ENCODE measurements at places on chromosomes 7 and 10.

GRCh38 chr7:132891554-132891953 is 190.3 kb downstream of the CHCHD3 start:
- no peak for DNase-seq

DNA sequence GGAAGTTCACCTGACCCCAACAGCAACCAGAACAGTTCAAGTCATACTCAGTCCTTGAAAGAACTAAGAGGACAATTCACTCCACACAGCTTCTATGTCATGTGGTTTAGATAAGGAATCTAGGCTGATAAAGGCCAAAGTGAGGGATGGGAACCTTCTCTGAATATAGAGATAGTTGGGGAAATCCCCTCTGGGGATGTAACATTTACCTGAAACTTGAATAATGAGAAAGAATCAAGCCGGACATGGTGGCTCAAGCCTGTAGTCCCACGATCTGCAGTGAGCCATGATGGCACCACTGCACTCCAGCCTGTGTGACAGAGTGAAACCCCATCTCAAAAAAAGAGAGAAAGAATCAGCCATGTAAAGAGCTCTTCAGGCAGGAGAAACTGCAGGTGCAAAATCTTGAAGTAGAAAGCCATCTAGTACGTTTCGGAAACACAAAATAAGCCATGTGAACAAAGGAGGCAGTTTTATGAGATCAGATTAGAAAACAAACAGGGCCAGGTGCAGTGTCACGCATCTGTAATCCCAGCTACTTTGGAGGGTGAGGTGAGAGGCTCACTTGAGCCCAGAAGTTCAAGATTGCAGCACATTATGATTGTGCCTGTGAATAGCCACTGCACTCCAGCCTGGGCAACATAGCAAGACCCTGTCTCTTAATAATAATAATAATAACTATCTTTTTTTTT is 4.5 kb upstream of the DNMBP start:
- DNase-seq, result no peak

GRCh38 chr10:3887885-3888476 is 103.0 kb upstream of the KLF6 start:
- peak; percentile 89 for DNase-seq

DNA sequence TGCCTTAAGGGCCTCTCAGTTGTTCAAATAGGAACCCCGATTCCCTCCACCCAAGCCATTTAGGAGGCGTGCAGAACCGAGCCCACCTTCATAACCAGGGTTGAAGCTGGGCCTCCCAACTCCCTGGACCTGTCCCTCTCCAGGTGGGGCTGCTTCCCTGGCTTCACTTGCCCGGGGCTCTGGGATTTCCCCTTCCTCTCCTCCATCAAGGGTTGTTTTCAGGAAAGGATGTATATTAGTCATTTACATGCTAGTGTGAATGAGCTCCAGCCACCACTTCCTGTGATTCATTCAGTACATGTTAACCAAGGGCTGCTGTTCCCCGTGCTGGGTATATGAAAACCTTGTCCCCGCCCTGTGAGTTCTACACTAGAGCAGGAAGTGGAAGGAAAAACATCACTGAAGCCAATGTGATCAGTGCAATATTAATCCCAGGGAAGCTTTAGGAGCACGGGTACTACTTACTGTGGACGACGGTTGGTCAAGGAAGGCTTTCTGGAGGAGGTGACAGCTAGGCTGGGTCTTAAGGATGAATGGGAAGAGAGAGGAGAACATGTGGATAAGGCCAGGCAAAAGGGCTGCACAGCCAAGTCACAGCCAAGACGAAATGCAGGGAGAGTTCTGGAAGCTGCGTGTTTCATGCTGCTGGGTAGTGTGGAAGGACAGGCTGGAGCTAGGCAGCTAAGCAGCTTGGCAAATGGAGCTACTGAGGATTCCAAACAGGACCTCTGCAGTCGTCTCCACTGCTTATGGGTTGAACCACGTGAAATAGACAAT is 150.1 kb upstream of the SHH start:
- peak; percentile 30 for DNase-seq

GRCh38 chr10:133235265-133235855 is 2.3 kb upstream of the VENTX start:
- no peak for DNase-seq

GRCh38 chr10:29023678-29024077 is 265.2 kb upstream of the LYZL1 start:
- no peak for DNase-seq

- peak; percentile 78 for DNase-seq
These were observed 2.6 kb downstream of the PSMG3 start for GRCh38 chr7:1567049-1567771.

- DNase-seq, result peak; percentile 63
These were observed 291.4 kb downstream of the KLF6 start for GRCh38 chr10:3493621-3494020.

DNA sequence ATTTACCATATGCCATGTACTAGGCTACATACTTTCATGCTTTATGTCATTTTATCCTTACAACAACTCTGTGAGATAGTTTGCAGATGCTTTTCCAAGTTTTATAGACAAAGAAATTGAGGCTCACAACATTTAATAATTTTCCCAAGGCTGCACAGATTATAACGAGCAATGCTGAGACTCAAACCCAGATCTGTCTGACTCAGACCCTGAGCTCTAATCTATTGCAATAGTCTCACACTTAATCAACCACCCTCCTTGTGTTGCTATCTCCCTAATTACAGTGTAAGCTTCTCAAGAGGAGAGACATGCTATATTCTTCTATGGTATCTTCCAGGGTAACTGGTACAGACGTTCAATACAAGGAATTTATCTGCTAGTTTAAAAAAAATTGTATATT is 247.6 kb downstream of the WDR11 start:
- no peak for DNase-seq

GRCh38 chr10:119370111-119370741 is 162.9 kb downstream of the GRK5 start:
- no peak for DNase-seq

DNA sequence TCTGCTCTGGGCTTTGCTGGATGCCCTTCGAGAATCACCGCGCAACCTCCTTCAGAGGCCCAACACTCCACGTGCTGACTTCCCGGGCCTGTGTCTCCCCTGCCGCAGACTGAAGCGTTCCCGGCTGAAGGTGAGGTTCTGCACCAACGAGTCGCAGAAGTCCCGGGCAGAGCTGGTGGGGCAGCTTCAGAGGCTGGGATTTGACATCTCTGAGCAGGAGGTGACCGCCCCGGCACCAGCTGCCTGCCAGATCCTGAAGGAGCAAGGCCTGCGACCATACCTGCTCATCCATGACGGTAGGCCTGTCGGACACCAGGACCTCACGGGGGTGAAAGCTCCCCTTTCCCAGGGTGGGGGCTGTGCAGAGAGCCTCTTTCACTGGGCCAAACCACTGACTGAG is 22.4 kb downstream of the LHPP start:
- no peak for DNase-seq

GRCh38 chr10:102352066-102352715 is 43.3 kb upstream of the NFKB2 start:
- peak; percentile 41 for DNase-seq

DNA sequence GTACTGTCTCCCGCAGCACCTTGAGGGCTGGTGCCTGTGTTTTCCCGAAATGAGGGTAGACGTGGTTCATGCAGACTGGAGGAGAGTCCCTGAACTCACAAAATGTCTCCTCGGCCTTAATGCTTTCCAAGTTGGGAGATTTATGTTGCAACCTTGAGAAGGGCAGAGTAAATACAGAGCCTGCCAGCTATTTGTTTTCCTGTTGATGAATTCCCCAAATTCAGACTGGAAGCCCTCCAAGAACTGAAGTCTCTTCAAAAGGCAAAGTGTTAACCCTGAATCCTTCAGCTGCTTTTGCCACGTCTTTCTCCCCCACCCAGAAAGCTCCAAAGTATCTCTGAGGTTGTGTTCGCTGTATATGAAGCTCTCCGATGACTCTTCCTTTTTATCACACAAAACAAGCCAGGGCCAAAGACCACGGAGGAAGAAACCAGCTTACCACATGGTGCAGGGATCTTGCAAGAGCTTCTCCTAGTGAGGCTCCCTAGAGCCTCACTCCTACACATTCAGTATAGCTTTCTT is 254.7 kb upstream of the NFE2L3 start:
- no peak for DNase-seq

GRCh38 chr7:101099969-101100781 is 14.9 kb downstream of the TRIM56 start:
- peak; percentile 98 for DNase-seq

- DNase-seq, result no peak
These were observed 2.9 kb downstream of the LRMDA start for GRCh38 chr10:75434291-75434690.

- DNase-seq, result no peak
These were observed 435.7 kb upstream of the GALNT17 start for GRCh38 chr7:70696201-70696754.

GRCh38 chr7:89002981-89003956 is 207.7 kb upstream of the TEX47 start:
- no peak for DNase-seq

DNA sequence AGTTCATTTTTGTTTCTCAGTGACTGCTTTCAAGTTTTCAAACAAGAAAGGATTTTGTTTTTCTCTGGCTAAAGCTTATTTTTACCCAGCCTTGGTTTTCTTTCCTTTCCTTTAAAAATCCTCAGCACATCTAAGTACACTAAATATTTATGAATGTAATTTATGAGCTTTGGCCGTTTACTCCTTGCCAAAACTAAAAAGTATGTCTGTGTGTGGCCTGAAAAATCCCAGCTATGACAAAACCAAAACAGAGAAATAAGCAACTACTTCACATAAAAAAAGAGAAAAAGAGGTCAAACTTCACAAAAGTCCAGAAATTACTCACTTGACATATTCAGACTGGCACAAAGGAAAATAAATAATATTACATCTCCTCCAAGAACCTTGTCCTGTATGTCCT is 365.1 kb upstream of the NFE2L3 start:
- DNase-seq, result no peak

GRCh38 chr10:33764694-33765185 is 430.3 kb upstream of the NRP1 start:
- no peak for DNase-seq

DNA sequence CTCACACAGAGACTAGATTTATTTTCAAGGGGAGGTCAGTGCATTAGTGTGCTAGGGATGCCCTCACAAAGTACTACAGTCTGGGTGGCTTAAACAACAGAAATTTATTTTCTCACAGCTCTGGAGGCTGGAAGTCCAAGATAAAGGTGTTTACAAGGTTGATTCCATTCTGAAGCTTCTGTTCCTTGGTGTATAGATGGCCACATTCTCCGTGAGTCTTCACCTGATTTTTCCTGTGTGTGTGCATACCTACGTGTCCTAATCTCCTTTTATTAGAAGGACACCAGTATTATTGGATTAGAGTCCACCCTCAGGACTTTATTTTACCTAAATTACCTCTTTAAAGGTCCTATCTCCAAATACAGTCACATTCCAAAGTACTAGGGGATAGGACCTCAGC is 91.7 kb upstream of the FRMD4A start:
- DNase-seq, result no peak

Measured in PC-9 (cell line).